NCI-H524 treated with DMSO at 0.1 percent for 48 hours (cell line): ENCODE measurements at places on chromosomes 11 and 22.

GRCh38 chr22:41876275-41876674 lies 38.6 kb downstream of the SHISA8 start:
- DNase-seq = no peak

- no peak for DNase-seq
These were observed 32.9 kb downstream of the PPM1F start for GRCh38 chr22:21919526-21920307.

DNA sequence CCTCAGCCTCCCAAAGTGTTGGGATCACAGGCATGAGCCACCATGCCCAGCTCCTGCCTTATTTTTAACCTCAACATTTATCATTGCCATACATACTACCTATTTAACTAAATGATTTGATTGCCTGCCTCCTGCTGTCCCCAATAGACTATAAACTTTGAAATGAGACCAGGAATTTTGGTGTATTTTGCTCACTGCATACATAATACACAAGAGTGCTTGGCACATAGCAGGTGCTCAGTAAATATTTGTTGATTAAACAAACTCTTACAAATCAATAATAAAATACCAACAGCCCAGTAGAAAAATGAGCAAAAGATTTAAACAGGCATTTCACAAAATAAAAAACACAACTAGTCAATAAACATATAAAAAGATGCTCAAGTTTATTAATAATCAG lies 49.5 kb upstream of the PHF21A start:
- DNase-seq = no peak

DNA sequence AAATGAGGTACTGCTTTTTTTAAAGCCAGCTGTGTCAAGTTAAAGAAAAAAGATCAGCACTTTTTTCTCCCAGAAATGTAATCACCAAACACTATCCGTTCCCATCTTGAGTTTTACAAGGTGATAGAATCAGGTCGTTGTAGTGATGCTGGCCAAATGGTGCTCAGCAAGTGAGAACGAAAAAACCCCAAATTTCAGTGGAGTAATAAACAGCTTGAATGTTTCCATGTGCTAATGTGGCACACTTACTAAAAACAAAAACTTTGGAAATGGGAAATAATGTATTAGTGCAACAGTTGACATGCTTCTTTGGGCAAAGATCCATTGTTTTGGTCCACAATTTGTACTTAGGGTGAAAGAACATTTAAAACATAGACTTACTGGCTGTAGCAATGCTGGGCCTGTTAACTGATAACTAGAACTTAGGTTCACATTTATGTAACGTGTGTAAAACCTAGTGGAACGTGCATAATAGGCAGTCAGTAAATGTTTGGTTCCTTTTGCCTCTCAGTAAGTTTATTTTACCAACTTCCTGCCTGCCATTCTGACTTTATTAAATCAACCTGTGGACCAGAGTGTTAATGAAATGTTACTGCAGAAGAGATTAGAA lies 15.4 kb upstream of the GDPD4 start:
- DNase-seq = no peak

DNA sequence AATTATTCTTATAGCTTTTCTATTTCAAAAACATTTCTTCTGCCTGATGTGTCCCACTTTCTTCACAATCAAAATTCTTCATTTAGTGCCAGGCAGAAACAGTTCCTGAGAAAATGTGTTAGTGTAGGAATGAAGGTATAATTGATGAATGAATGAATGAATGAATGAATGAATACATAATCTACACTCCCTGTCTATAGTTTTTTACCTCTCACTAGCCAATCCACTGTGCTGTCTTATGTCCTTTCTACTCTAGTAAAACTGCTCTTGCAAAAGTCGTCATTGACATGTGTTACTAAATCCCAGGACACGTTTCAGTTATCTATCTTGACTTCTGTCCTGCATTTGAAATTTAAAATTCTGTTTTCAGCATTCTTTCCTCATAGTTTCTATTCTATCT lies 42.9 kb downstream of the CHORDC1 start:
- no peak for DNase-seq

- DNase-seq = no peak
These were observed 54.1 kb upstream of the ARHGAP42 start for GRCh38 chr11:100632941-100633452.

DNA sequence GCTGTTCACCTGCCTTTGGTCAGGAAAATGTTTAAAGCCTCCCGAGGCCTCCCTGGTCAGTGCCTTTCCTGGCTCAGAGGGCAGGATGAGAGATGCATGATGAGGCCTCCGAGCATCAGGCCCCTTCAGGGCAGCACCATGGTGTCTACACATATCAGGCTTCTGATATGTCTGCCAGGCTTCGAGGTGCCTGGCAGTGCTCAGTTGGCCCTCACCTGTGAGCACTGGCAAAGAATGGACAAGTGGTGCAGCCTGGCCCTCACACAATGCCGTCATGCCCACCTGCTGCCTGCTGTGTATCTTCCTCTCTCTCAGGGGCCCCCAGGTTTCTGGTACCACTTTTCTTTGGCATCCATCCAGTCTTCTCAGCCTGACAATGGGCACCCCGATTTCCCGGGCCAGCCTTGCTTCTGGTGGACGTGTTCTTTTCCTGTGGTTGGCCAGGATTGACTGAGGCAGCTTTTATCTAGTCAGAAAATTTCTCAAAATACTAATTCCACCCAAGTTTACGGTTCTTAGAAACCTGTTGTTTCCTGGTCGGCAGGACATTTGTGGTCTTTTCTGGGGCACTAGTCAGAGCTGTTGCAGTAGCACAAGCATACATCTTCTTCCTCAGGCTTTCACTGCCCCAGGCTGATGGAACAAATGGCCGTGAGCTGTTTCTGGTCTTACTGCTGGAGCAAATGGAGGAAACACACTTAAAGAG lies 76.8 kb upstream of the SUSD2 start:
- no peak for DNase-seq

- no peak for DNase-seq
These were observed at the start of gene CTSW for GRCh38 chr11:65879617-65880016. Gene CTSW, plus strand, starts transcription at chr11:65879837. Its CDS starts 18 bp downstream, at chr11:65879855.

DNA sequence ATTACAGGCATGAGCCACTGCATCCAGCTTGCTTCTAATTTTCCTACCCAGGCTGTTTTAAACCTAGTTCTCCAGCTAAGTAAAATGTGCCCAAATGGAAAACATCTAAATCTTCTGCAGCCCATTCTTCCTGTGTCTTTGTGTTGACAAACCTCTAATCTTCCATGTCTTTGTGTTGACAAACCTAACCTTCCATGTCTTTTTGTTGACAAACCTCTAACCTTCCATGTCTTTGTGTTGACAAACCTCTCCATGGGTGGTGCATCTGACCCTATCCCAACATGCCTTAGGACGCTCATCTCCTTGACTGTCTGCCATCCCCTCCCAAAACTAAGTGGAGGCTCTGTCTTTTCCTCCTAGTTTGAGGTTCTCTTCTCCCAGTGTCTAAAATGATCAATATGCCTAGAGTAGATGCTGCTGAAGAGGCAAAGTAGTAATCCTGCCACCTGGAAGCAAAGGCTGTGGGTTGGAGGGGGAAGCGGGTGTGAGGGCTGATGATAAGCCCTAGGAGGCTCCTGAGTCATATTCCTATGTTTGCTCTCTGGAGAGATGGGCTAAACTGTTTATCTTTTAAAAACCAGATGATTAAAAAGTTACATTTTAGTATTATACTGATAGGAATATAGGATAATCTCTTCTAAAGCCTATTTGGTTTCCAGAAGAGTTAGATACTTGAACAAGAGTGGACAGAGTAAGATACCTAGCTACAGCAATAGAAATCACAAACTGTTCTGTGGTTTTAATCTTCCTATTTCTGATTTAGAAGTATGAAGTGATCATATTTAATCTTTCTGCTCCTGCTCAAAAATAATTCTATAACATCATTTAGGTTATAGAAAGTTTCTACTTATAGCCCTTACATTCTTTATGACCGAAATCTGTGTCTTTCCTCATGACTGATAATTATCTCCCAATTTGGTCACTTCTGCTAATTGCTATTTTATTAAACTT lies 7.9 kb downstream of the FEN1 start:
- DNase-seq = no peak
